ENCODE measurements at places on chromosomes 12 and 14.
A peak's percentile ranks its signal among the peaks of the same experiment; 100 is the strongest.

DNA sequence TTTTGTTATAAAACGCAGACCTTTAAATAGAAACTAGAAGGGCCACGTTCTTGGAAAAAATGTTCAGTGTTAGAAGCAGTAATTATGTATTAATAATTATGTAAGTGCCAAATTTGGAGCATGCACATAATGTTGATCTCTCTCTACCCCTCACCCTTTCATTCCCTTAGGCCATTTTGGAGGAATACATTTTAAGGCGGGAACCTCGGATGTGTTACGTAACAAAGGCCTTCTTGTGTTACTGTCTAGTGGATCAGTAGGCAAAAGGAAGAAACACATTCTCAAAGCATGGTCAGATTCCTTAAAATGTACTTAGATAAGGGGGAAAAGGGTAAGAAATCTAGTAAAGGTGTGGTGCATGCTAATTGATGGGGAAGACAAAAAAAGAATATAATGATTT, 52.7 kb downstream of the RASSF3 start:
- no peak for DNase-seq

DNA sequence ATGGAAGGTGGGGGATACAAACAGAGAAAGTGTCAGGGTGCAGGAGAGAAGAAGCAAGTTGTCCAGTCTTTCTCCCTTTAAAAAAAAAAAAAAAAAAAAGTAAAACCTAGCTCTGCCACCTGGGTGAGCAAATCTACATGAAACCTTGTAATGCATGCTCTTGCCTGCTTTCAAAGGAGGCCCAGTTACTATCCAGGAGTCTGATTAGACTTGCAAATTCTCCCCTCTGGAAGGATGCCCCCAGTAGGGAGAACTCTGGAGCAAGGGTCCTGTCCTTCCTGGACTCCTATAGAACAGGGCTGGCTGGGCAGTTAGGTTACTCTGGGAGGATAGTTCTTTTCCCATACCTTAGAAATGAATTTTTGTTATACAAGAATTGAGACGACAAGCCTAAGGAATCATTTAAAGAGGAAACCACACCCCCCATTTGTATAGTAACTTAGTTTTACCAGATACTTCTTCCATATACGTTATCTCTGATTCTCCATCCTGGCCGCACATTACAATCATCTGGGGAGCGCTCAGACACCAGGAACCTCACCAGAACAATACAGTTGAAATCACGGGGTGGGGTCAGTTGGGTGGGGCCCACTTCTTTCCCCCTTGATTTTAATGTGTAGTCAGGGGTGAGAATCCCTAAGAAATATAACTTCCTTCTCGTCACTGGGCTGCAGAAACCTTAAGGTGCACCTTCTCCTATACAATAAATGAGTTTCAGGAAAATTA, 30.5 kb downstream of the RAB35 start:
- DNase-seq: no peak

GRCh38 chr12:125530876-125531275, 465.6 kb downstream of the AACS start:
- DNase-seq: no peak

- DNase-seq: no peak
Measured at GRCh38 chr12:5309654-5310053, 122.3 kb upstream of the NTF3 start.

- DNase-seq: no peak
Measured at GRCh38 chr12:19215115-19215514, 85.6 kb downstream of the PLEKHA5 start.

DNA sequence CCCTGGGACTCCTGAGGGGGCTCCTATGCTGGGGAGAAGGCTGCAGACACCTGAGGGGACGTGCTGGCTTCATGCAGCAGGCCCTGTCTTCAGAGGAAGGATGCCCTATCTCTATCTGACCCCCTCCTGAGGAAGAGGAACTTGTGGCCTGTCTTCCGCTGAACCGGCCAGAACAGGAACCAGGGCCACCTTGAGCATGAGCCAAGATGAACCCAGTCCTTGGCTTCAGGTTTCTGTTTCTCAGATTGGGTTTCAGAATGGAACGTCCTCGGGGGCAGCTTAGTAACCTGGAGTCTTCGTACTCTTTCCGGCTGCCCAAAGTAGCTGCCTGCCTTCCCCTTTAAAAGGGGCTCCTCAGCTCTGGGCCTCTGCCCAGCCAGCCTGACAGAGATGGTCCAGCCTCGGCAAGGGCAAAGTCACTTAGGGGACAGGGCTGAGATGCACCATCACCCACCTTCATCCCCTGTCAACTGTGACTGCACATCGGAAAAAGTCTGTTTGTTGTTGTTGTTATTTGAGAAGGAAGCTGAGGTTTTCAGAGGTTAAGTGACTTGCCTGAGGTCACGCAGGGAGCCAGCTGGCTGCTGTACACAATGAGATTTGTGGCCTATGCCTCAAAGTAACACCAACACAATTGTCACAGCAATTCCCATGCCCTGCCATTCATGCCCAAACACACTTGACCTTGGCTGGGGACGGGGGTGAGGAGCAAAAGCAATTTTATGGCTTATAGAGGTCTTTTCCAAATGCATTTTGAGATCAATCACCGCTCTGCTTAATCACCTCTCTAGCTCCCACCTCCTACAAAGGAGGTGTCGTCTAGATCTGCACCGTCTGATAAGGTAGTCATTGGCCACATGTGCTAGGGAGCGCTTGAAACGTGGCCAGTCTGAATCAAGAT, 13.4 kb downstream of the ASB2 start:
- DNase-seq: no peak

DNA sequence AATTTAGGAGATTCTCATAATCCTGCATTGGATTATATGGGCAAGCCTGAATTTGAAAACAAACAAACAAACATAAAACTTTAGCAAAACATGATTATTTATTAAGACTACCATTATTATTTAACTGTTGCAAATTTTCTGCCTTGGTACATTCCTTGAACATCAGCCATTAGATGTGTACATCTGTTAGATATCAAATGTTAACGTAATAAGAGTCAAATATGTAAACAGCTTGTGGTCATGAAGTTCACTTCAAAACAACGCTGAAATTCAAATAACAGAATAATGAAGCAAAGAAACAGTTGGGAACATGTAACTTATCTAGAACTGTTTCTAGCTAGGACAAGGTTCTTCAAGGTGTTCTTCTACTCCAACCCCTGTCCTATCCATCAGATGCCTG, 14.3 kb upstream of the TMX1 start:
- no peak for DNase-seq

GRCh38 chr14:38605193-38606114, 349.6 kb upstream of the CLEC14A start:
- DNase-seq: no peak

DNA sequence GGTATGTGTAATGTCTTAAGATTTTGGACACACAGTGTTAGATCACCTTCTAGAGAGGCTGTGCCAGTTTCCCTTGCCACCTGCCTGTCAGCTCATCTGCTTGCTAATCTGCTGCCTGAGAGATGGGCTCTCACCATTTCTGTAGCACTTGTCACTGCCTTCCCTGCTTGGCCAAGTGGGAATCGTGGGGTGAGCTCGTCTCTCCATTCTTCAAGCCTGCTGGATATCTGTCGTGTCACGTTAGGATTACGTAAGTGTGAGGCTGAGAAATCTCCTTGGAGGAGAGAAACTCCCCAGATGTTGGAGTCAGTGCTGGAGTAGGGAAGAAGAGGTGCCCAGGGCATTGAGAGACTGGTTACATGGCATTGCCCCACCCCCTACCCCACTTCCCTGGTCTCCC, 8.6 kb upstream of the RPH3A start:
- DNase-seq: no peak

DNA sequence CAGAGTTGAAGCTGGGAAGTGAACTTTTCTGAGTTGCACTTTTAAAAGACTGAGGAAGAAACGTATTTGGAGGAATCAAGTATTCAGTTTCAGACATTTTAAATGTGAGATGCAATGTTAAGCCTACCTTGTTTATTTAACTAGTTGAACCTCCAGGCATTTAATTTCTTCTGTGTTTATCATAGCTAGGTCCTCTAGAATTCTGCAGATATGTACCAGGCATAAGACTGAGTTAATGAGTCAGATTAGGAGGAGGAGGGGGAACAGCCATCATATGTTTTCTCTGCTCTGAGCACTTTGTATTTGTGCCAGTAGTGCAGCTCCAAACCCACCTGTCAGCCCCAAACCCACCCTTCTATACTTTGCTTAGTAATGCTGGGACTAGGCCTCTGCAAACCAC, 16.4 kb upstream of the SAMD4A start:
- no peak for DNase-seq

- DNase-seq: no peak
Measured at GRCh38 chr12:52189376-52190174, 2.2 kb downstream of the KRT80 start.

- DNase-seq: peak; percentile 1
Measured at GRCh38 chr12:101877806-101878242, 444 bp downstream of the DRAM1 start.

DNA sequence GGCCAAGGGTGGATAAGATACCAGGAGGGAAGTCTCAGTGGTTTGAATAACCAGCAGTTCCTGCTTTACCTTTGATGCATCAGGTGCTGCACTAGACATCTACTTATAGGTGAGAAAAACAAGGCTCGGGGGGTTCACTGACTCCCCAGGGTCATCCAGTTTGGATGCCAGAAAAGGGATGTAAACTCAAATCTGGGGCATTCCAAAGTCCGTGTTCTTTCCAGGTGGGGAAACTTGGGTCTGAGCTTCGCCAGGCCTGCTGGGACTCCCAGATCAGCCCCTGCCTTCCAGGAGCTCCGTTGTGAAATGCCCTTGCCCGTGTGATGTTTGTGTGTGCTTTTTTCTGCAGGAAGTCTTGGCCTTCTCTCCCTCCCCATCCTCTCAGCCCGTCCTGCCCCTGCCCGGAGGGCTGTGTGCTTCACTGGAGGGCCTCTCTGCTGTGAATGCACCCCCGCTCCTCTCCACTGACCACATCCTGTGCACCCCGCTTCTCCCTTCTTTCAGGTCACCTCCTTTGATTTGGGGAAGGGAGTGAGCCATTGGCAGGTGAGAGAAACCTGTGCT, 42.1 kb downstream of the TSPAN9 start:
- DNase-seq: no peak

- no peak for DNase-seq
Measured at GRCh38 chr14:81252278-81252677, 31.5 kb upstream of the GTF2A1 start.

GRCh38 chr12:100141666-100141997, 1.0 kb downstream of the BLTP3B start:
- no peak for DNase-seq

GRCh38 chr12:116397148-116397547, 119.7 kb upstream of the MED13L start:
- DNase-seq: no peak

DNA sequence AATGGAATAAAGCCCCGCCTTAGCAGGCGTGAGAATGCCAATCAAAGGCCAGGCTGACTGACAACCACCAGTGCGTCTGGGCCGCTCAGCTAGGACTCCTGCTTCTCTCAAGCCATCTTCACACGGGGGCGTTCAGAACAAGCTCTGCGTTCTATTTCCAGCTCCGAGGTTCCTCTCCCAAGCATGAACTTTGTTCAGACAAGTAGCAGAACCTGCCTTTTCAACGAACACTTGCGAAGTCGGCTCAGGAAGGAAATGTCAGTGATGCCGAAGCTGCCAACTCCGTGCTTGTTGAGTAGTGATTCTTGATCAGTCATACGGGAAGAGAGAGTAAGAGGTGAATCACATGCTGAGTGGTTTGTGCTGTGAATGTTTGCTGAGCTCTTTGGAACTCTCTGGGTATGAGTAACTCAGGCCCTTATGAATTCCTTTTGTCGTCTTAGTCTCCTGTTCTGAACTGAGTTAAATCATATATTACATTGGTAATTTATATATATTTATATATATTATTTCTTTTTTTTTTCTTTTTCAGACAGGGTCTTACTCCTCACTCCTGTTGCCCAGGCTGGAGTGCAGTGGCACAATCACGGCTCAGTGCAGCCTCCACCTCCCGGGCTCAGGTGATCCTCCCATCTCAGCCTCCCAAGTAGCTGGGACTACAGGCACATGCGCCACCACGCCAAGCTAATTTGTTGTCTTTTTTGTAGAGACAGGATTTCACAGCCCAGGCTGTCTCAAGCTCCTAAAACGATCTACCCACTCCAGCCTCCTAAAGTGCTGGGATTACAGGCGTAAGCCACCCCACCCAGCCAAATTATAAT, 29.4 kb upstream of the BCL7A start:
- DNase-seq: no peak

- DNase-seq: peak; percentile 37
Measured at GRCh38 chr12:13980538-13981295, 685 bp downstream of the GRIN2B start.

DNA sequence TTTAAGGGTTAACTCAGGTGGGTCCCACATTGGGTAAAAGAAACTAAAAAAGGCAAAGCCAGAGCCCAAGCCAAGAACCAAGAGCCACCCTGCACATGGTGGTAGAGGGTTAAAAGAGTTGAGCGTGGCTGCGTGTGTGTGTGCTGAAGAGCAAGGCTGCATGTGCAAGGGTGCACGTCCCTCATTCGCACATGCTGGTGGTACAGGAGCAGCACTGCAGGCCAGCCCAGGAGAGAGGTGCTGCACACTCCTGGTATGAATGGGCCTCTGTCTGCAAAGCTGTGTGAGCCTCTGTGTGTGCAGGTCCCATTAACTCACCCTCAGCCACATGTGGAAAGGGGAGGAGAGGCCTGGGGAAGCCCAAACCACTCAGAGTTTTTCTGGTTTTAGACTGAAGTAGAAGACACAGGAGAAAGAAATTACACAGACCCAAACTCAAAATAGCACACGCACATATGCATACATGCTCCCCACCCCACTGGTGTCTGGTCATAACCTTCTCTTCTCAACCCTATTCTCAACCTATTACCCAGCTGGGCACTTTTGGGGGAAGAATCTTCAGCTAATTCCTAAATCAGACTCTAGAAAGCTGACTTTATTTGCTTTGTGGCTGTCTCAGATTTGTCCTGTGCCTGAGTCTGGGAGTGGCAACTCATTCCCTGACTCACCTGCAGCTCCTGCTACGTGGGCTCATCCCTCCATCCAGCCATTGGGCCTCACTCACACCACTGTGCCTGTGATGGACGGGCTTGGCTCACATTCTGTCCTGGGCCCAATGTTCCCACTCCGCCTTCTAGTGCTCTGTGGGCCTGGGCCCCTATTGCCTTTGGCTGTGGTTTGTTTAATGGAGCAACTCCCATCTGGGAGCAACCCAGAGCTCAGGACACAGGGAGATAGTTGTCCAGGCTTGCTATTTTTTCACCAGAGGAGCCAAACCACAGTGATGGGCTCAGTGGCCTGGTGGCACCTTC, 30.8 kb upstream of the COL2A1 start:
- no peak for DNase-seq

DNA sequence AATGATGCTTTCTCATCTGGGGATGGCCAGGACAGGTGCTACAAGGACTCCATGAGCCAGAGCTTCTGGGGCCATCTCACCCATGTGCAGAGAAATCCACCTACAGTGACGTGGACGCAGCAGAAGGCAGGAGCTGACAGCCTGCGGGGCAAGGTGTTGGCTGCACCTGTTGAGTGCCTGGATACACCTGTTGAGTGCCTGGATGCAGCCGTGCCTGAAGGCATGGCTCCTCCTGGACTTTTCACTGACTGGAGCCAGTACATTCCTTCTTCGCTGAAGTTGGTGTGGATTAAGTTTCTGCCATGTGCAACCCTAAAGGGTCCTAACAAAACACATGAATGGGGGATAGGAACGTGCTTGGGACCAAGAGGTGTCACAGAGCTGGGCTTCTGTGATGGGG, 7.4 kb upstream of the DIO3 start:
- DNase-seq: no peak

- no peak for DNase-seq
Measured at GRCh38 chr12:45669792-45670191, 59.7 kb upstream of the ARID2 start.

- peak; percentile 22 for DNase-seq
Measured at GRCh38 chr12:64824500-64825142, at the start of gene TBC1D30. Gene TBC1D30 (plus strand): TSS chr12:64824647. CDS start chr12:64824880, 233 bp downstream.

GRCh38 chr12:32357601-32358249, 41.6 kb upstream of the FGD4 start:
- DNase-seq: no peak

All from neural crest cell (in vitro differentiated cells).